ENCODE measurements at places on chromosomes 2 and 18. TPM values are rescaled to one million over a fixed set of nuclear protein-coding genes. Genes with fewer than 3 reads are reported as not detected.

The EVX2 gene
- total RNA-seq = not detected

The IL1RN gene
- total RNA-seq = 0.39 TPM

The CFAP221 gene
- total RNA-seq = not detected

The ARHGAP15 gene
- total RNA-seq = not detected

The TDRD15 gene
- not detected for total RNA-seq

The SEC11C gene
- total RNA-seq = 272 TPM

The GPATCH11 gene
- 5.9 TPM for total RNA-seq

The RTP5 gene
- not detected for total RNA-seq

The BOK gene
- 15.5 TPM for total RNA-seq

The CHRNG gene
- not detected for total RNA-seq

The WDFY1 gene
- total RNA-seq = 41.8 TPM

The SLC40A1 gene
- not detected for total RNA-seq

The GPR17 gene
- total RNA-seq = not detected

The ANKRD53 gene
- not detected for total RNA-seq

The SCYGR4 gene
- not detected for total RNA-seq

The SERTAD2 gene
- total RNA-seq = 21.6 TPM

The ZNG1B gene
- 44.6 TPM for total RNA-seq

The CROCC2 gene
- total RNA-seq = not detected

The MC5R gene
- total RNA-seq = not detected

The ALLC gene
- total RNA-seq = not detected

The BCL11A gene
- 4.3 TPM for total RNA-seq

The RNF144A gene
- total RNA-seq = 0.47 TPM

The RDH14 gene
- 14.5 TPM for total RNA-seq
